Right lung (tissue), 10 donors: ENCODE measurements at places on chromosomes 16 and 17. TPM values are rescaled to one million over a fixed set of nuclear protein-coding genes. Genes with fewer than 3 reads are reported as not detected.

NOS2 gene
- 2.9 TPM for polyA plus RNA-seq

GRCh38 chr17:7646457-7646856, 4.3 kb upstream of the ATP1B2 start:
- no peak for DNase-seq

ATMIN gene
- polyA plus RNA-seq: 38.2 TPM

CDR2L gene
- 19.7 TPM for polyA plus RNA-seq

SCIMP gene
- 1.6 TPM for polyA plus RNA-seq

DNA sequence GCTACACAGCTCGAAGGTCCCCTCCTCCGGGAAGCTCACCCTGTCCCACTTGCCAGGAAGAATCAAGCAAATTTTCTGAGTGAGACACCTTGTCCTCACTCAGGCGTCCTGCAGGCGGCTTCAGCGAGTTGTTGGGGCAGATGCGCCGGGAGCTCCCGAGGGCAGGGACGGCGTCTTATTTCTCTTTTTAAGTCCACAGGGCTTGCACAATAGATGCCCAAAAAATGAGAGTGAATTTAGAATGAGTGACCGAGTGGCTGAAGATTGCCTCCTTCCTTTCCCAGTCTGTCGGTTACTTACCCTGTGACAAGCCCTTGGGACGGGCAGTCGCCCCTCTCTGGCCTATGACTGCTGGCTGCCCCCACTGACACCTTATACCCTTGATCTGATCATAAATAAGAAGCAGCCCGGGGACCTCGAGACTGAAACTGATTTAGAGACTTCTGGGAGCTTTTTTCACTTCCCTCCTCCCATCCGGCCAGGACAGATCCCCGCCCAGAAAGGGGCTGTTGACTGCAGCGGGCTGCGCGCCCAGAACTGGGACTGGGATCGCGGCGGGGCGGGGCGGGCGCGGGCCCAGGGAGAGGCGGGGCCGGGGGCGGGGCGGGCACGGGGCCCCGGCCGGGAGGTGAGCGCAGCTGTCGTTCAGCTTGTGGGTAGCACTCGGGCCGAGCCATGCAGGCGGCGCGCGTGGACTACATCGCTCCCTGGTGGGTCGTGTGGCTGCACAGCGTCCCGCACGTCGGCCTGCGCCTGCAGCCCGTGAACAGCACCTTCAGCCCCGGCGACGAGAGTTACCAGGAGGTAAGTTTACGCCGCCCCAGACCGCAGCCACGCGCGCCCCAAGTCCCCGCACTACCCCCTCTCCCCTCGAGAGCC, at the start of gene TTYH2:
TSS of gene TTYH2 (plus strand) at position 659 of the 879 bp plus-strand sequence. CDS start at position 676, 17 bp downstream.
- DNase-seq: peak; percentile 87

DNA sequence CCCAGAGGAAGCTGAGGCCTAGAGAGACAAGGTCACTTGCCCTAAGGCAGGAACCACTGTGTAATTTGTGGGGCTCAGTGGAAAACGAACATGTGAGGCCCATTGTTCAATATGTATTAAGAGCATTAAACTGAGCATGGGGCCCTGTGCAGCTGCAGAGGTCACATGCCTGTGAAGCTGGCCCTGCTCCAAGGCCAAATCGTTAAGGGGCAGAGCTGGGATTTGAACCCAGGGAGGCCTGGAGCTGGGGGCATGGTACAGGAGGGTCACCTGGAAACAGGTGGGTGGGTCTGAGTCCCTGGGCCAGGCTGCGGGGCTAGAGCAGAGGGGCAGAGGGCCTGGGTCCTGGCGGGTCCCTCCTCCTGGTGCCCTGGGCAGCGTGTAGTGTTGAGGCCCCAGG, 19.7 kb downstream of the C16orf74 start:
- no peak for DNase-seq

ZNF385C gene
- 3.0 TPM for polyA plus RNA-seq

SLC6A4 gene
- polyA plus RNA-seq: 1.3 TPM

DNA sequence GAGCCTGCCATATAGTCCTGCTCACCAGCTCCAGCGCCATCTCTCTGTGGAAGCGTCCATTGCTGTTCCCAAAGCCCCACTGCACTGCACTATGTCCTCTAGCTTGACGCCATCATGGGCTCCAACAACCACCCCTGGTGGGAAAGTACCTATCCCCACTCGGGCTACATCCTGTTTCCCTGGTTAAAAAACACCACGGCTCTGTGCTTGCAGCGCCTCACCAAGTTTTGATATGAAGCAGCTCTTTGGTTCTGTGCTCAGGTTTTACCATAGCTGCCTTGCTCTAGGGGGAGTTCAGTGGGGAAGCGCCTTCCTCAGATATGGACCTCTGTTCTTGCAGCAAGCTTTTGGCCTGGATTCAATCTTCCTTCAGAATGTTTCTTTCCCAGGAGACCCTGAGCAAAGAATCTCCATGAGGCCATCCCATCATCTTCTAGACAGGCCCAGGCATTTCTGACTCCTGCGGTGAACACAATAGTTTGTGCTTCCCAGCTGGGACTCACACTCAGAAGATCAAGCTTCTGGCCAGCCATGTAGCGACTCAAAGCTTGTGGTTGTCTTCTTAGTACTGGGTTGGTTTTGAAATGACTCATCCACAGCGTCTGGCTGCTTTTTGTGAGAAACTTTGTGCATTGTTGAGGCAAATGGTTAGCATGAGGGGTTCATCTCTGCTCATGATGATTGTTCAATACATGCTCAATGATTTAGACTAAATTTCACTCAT, 39.5 kb downstream of the DYNLRB2 start:
- no peak for DNase-seq

DNA sequence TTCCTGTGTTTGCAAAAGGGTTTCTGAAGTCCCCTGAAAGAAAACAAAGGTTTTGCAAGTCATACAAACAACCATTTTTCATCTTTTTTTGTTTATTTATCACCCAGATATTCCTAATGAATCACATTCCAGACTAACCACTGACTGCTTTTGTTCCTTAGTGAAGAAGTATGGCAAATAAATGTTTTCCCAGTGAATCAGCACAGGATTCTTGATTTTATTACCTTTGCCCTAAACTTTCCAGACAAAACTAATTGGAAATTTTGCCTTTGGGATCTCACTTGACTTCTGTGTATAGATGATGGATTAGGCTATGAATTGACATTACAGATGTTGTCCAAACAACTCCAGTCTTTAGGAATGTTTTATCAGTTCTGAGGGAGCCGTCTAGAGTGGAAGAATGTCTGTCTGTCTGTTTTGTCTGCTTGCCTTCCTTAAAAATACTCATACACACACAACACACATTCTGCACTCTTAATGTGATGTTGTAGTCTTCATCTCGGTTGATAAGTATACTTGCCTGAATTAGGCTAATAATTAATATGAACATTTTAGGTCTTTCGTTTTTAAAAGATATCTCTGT, 48.9 kb downstream of the VMP1 start:
- DNase-seq: no peak

- DNase-seq: peak; percentile 76
Observed at GRCh38 chr16:73179705-73180331, 131.9 kb upstream of the ZFHX3 start.

GRCh38 chr17:6139447-6139832, 69.3 kb downstream of the WSCD1 start:
- DNase-seq: no peak

- no peak for DNase-seq
Observed at GRCh38 chr17:40950176-40950575, 12.7 kb upstream of the KRT23 start.

PLK1 gene
- 17.6 TPM for polyA plus RNA-seq

MAPT gene
- 4.6 TPM for polyA plus RNA-seq

PRR11 gene
- polyA plus RNA-seq: 22.8 TPM

- DNase-seq: no peak
Observed at GRCh38 chr17:81012574-81013447, 21.2 kb downstream of the CHMP6 start.

GRCh38 chr16:85037721-85038120, 10.1 kb downstream of the KIAA0513 start:
- DNase-seq: no peak

SCNN1G gene
- 4.3 TPM for polyA plus RNA-seq

DNA sequence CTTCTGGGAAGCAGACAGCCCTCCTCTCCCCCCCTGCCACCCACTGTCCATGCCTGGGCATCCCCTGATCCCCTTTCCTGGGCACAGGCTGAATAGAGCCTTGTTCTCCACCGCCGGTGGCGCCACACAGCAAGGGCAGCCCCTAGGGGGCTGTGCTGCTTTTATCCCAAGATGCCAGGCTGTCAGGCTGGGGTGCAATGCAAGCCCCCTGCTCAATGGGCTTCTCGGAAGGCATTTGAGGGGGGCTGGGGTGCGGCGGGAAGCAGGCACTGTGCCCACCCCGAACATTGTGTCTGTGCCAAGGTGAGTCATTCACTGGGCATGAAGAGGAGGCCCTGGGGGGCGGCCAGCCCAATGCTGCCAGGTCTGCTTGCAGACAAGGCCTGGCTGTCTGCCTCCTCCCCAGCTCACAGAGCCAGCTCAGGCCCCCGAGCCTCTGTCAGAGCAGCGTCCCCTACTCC, 1.5 kb upstream of the GFAP start:
- DNase-seq: no peak

TBC1D26 gene
- 0.21 TPM for polyA plus RNA-seq

DNA sequence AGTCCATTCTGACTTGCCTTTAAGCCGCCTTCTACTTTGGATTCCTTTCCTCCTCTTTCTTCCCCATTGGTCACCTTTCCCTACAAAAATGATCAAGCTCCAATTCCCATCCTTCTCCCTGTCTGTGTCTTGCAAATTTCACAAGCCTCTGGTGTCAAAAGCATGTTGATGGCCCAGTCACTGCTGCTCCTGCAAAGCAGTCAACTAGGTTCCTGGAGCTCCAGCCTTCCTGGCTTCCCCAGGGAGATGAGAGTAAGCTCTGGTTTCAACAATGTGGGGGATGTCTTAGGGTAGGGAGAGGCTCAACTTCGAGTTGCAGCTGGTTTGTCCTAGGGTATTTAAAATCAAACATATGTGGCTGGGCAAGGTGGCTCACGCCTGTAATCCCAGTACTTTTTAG, 36.1 kb upstream of the HELZ start:
- DNase-seq: no peak

TBC1D3G gene
- polyA plus RNA-seq: not detected

GRCh38 chr17:41581366-41582060, 5.2 kb downstream of the KRT14 start:
- DNase-seq: no peak

DNA sequence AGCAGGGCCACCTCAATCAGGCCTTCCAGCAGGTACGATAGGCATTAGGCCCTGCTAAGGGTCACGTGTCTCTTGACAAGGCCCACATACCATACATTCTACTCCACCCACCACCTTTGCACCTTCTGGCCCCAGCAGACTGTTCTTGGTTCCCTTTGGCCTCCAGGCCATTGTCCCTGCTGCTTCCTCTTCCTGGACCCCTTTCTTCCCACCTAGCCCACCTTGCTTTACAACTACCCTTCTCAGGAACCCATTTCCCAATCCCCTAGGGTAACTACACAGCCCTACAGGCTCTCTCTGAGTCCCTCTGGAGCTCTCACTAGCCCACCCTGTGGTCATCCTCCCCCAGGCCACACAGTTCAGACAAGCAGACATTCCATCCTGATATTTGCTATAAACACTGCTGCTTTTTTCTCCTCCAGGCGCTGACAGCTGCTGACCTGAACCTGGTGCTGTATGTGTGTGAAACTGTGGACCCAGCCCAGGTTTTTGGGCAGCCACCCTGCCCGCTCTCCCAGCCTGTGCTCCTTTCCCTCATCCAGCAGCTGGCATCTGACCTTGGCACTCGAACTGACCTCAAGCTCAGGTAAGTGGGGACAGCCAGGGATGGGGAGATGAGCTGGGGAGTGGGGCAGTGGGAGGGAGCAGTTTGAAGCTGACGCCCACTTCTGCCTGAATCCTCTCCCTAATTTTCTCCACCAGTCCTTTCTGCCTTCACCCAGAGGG, 1.4 kb upstream of the NRN1L start:
- no peak for DNase-seq

COX6A2 gene
- polyA plus RNA-seq: 15.2 TPM

DNA sequence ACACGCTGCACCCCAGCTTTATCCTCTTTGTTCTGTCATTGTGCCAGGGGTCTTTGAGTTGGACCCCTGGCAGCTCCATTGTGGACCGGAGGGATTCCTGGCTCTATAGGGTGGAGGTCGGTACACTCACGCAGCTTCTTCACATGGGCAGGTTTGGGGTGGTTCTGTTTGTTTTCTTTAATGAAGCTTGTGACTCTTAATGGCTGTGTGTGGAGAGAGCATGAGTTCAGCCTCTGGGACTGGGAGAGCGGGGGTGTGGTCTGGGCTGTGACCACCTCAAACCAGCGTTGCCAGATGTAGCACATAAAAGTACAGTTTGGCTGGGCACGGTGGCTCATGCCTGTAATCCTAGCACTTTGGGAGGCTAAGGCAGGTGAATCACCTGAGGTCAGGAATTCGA, 21.2 kb upstream of the NAGLU start:
- DNase-seq: no peak

DNA sequence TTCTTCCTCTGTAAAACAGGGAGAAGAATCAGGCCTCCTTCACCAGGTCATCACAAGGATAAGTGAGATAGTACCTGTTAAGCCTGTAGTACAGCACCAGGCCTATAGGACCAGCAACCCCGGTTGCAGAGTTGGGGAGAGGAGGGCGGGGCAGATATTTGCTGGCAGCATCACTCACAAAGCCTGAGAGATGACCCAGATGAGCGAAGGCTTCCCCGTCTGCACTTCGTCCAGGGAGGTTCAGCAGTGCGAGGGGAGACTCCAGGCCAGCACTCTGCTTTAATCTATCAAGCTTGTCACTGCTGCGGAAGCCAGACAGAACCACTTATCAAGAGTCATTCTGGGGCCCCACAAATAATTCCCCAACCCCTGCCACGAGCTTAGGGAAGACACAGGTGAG, 15.8 kb upstream of the RBBP6 start:
- no peak for DNase-seq

SLC6A2 gene
- polyA plus RNA-seq: not detected

DNA sequence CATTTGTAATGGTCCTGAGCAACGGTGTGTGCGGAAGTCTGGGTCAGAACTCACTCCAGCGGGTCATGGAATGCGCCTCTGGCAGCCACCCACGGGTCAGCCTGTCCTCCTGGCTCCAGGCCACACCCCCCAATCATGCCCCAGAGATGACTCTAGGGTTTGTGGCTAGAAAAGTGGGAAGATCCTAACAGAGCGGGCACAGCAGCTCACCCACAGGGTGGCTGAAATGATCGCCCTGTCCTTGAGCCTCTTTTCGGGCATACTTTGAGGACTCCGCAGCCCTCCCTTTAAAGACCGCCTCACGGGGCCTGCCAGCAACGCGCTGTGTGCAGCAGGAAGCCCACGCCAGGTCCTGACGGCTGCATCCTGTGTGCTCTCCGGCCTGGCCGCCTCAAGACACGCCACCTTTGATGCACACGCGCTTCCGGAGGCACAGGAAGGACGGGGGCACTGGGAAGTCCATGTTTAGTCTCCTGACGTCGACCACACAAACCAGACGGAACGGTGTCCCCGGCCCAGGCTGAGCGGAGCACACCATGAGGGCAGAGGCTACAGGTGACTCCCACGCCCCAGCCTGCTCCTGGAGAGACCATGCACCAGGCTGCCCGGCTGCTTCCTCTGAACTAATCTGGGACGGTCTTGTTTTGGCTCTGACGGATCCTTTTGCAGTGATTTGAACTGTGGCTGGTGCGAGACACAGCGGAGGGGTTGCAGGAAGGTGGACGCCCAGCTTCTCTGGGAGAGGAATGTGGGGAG, 92.9 kb downstream of the TBC1D16 start:
- DNase-seq: no peak

TOX3 gene
- polyA plus RNA-seq: 4.4 TPM

GRCh38 chr17:70098030-70098429, 23.0 kb downstream of the KCNJ16 start:
- no peak for DNase-seq

ZNF646 gene
- 9.7 TPM for polyA plus RNA-seq

- no peak for DNase-seq
Observed at GRCh38 chr17:58643147-58643546, 48.7 kb downstream of the TEX14 start.

LPO gene
- polyA plus RNA-seq: 0.19 TPM
